ENCODE measurements at places on chromosomes 1 and 21.

DNA sequence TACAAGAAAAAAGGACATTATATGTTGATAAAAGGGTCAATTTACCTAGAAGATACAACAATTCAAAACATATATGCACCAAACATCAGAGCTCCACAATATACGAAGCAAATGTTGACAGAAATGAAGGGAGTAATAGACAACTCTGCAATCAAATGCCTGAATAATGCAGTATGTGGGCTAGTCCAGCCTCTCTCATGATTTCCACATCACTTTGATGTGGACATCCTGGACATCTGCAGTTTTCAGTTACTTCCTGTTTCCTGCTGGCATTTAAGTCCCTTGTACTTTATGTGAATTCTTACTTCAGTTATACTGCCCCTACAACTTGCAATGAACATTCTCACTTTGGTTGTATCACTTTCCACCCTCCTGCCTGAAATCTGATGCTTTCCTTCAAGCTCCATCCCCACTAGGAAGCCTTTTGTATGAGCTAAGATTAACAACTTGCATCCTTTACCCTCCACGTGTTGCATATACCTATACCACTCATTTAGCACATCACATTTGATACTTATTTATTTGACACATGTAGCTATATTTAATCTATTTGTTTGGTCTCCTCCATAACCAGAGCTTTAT lies 36.7 kb downstream of the DISC1 start:
- DNase-seq, result no peak

DNA sequence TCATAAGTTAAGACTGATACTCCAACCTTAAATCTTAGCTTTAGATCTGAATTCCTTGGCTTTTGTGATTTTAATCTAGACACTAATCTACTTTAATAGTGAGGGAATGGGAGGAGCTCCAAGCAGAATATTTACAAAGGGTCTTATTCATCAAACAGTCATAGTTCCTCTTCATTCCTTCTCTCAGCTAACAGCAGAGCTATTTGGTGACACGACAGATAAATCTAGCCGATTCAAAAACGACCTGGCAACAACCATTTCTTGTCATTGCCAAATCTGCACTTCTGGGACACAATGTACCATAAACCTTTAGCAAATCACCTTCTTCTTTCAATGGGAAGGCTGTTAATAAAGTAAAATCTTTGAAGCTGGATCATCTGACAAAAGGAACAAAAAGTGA lies 52.8 kb upstream of the FOXD3 start:
- no peak for DNase-seq

GRCh38 chr1:78339490-78339889 lies 151.3 kb upstream of the PTGFR start:
- no peak for DNase-seq

GRCh38 chr1:54812801-54813484 lies 11.8 kb upstream of the TTC22 start:
- no peak for DNase-seq

- no peak for DNase-seq
Observed at GRCh38 chr1:75632350-75632949, 21.5 kb upstream of the SLC44A5 start.

DNA sequence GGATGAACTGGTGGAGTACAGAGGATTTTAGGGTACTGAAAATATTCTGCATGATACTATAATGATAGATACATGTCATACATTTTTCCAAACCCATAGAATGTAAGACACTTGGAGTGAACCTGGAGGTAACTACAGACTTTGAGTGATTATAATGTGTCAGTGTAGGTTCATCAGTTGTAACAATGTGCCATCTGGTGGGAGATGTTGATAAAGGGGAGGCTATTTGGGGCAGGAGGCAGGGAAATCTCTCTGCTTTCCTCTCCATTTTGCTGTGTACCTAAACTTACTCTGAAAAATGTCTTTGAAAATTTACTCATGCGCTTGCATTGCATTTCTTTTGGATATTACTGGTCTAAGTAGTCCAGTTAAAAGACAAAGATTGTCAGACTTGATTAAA lies 35.2 kb downstream of the PTBP2 start:
- no peak for DNase-seq

DNA sequence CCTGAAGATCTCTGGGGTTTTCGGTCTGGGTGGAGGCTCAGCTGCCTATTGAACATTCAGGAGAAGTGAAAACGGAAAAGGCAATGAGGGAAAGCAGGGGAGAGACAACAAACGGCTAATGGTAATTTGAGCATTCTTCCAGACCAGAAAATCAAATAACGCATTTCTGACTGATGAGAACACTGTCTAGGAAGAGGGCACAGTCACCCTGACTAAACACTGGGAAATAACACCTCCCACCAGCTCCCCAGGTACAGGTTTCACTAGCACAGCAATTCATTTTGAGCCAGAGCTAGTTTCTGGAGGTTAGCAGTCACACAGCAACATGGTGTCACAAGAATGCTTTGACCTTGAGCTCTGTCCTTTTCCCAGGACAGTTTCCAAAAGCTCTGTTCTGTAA lies 21.1 kb downstream of the NCF2 start:
- no peak for DNase-seq

GRCh38 chr1:8739377-8739776 lies 78.1 kb downstream of the RERE start:
- DNase-seq, result no peak

Data from tibial artery (tissue), 4 donors.